ENCODE measurements at places on chromosomes 6 and 20. TPM values are rescaled to one million over a fixed set of nuclear protein-coding genes. Genes with fewer than 3 reads are reported as not detected.

The PPP1R11 gene
- total RNA-seq, result 16.9 TPM

The IPCEF1 gene
- not detected for total RNA-seq

The IMPG1 gene
- not detected for total RNA-seq

The POU5F1 gene
- total RNA-seq, result 0.38 TPM

The EFCAB8 gene
- under 0.01 TPM for total RNA-seq
